ENCODE measurements at places on chromosomes 3 and 15.
A peak's percentile ranks its signal among the peaks of the same experiment; 100 is the strongest.

- DNase-seq, result no peak
Measured at GRCh38 chr3:13519006-13519791, 29.7 kb upstream of the FBLN2 start.

DNA sequence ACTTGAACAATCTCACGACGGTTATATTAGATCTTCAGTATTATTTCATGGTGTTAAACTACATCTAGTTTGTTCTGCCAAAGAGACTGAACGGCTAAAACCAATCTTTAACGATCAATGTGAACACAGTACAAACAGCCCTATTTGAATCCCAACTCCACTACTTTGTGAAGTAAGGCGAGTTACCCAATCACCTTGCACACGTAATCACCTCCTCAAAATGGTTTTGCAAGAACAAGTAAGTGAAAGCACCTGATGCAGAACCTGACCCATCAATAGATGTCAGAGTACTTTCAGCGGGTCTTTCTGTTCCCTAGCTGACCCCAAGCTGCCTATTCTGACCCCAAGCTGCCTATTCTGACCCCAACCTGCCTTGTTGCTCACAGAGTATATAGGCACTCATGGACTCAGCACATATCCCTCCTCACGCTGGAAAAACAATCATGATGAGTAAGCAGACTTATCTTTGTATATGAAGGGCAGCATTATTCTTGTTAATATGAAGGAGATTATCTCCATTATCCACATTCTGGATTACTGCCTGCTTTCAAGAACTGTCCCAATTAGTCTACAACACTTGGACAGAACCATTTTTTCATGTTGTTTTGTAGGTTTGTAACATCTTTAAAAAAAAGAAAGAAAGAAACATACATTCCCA is 3.7 kb downstream of the KPNA1 start:
- DNase-seq, result peak; percentile 25

DNA sequence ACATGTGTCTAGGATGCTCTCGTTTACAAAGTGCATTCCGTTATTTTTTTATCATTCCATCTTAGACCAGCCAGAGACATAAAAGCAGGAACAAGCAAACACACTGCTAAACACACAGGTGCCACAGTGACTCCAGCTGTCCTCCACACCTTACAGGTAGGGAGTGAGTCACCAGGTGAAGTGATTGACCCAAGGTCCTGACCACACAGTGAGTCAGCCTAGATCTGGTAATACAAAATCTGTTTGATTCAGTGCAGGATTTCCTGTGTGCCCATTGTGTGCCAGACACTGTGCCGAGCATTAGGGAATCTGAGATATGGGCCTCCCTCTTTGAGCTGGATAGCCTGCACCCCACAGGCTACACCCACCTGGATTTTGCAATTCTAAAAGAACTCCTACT is 16.7 kb upstream of the BFSP2 start:
- no peak for DNase-seq

DNA sequence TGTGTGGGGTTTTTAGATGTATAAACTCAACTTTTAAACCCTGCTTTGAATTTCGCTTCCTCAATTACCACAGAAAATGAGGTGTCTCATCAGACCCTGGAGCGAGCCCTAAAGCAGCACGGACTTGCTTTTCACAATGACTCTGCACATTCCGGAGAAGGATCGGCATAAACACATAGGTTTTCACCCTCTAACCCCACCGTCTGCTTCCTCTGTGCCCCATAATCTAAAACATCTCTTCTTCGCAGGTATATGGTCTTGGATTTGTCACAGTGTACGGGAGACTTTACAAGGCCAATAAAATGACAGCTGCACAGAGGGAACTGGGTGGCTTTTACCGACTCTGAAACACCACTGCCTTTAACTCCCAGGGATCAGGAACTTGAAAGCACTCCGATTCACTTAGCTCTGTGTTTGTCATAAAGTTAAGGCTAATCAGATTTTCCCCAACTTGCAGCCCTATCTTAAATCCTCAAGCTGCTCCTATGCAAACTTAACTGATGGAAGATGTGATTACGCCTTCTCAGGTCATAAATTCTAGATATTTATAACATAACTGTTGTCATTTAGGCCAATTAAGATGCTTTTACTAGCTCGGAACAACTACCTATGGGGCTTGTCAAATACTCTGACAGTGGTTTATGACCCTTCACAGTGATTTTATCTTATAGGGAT is 133.4 kb upstream of the WNT5A start:
- DNase-seq, result no peak

DNA sequence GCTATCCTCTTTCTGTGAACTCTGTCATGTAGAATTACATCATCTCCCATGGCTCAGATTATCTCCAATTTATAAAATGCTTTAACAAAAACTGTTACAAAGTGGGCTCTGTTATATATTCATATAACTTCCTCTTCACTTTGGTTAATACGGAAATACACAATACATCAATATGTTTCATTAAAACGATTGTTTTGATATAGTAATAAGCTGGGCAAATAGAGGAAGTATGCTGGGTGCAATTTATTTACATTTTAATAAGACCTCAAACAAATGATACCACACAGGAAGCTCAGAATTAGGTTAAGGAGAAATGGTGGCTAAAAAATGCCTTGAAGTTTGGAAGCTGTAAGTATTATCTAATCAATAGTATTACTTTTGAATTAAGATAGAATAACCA is 331.0 kb downstream of the ZBTB20 start:
- no peak for DNase-seq

GRCh38 chr3:150764566-150764965 is 1.6 kb upstream of the SIAH2 start:
- no peak for DNase-seq

GRCh38 chr15:39852250-39852649 is 67.8 kb downstream of the GPR176 start:
- DNase-seq, result no peak

- DNase-seq, result no peak
Measured at GRCh38 chr3:99425930-99426329, 212.5 kb upstream of the COL8A1 start.

DNA sequence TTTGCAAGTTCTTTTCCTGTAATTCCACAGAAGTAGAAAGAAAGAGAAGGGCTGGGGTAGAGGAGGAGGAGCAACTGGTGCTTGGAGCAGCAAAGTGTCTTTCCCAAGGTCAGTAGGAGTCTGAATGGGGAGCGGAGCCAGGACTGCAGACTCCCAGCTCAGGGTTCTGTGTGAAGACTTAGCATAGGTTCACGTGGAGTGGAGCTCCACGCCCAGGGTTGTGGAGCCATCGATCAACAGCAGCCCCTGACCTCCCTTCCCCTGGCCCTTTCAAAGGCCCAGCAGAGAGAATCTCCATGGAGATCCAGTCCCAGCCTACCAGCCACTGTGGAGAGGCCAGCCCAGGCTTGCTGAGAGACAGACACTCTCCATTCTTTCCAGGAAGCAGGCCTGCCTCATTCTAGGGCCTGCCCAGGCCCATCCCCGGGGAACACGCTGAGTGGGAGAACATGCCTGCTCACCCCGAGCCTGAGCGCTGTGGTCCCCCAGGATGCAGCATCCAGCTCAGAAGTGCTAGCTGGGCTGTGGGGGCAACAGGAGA is 62.1 kb downstream of the CORO2B start:
- no peak for DNase-seq

DNA sequence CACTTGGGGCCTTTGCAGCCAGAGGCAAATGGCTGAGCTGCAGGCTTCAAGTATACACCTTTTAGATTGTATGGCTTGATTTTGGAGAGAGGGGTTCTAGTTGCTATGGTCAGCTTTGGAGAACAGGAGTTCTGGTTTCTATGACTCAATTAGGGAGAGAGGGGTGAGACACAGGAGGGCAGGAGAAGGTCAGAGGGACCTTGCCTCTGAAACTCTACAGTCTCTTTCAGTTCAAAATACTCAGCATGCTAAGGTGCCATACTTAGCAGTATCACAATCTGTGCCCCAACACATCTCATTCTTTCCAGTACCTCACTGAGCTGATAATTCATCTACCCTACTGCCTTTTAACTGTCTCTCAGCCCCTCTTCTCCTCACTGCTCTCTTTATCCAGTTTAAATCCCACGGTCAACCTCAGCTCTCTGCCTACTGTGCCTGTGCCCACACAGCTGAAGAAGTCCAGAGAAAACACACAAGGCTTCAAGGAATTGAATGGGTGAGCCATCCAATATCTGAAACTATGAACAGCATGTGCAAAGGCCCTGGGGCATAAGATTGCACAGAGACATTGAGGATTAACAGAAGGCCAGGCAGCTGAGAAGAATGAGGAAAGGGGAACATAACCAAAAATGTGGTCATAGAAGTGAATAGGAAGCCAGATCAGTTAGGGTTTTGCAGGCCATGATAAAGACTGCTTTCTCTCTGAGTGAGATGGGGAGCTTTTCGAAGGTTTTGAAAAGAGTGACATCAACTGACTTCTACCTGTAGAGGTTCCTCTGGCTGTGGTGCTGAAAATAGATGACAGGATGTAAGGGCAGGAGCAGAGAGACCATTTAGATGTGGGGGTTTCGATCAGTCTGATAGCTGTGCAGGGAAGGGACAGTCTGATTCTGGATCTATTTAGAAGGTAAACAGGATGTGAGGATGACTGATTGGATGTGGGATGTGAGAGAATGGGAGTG is 54.5 kb upstream of the C3orf80 start:
- no peak for DNase-seq

Measured in D341Med (cell line).